ENCODE measurements at places on chromosomes 13 and 19.

DNA sequence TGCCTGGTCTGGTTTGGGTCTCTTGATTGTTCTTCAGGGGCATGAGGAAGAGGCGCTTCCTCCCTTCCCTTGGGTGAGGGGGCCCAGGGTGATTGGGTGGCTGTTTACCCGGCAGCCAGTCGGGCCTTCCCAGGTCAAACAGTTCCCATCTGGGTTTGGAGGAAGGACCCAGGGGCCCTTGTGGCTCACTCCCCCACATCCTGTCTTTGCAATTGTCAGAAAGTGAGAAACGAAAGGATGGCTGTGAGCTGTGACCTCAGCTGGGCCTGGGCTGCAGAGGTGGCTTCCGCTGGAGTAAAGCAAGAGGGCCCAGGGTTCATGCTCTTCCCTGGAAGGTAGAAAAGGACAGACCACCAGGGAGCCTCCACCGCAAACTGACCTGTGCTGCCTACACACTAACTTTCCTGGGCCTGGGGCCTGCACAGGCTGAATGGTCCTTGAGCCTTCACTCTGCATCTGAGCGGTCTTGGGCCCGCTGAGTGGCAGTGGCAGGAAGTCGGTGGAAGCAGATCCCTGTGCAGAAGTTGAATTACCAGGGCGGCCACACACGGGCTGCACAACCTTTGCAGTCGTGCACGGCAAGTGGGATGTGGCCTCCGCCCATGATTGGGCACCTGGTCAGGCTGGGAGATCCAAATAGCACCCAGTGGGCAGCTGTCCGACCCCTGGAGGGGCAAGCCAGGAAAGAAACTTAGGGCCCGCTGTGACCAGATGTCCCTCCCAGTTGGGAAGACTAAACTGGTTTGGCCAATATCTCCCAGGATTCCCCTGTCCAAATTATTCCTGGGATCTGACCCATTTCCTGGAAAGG, 5.3 kb upstream of the CD79A start:
- DNase-seq: no peak

DNA sequence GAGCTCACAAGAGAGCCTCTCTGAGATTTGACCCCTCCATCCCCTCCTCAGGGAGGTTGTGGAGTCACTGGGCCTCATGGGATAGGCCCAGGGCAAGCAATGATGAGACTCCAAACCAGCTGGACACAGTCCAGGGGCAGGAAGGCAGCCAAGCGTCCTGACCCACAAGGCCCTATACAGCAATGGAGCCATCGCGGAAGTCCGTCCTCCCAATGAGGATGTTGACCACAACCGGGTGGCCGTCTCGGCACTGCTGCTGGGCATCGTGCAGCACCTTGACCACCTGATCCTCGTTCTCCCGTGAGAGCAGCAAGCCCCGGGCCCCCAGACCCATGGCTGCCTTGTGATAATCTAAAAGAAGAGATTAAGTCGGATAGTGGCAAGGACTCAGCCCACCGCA, 7.9 kb downstream of the SYDE1 start:
- no peak for DNase-seq

- DNase-seq: no peak
These were observed 131.0 kb upstream of the RFC3 start for GRCh38 chr13:33686772-33687480.

DNA sequence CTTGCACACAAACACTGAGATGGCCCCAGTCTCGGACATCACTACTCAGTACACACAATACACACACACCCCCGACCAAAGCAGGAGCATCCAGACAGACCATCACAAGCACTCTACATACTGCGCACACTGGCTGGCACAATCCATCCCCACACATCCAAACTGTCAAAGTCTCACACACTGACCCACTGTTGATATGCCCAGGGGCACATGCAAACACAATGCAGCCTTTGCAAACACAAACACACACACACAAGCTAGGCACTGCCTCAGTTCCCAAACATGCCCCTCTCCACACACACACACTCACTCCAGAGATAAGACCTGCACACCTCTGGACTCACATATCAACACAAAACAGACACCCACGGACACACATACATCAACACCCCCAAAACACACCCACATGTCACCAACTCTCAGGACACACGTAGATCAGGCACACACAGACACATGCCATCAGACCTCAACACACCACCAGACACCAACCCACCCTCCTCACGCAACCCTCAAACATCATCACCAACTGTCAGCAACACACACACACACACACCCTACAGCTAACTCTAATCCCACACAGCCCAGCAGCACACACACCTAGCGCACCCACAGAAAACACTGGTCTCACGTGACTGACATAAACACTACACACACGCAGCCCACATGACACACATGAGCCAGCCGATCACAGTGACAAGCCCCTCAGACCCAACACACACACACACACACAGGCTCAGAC, 1.9 kb downstream of the BBC3 start:
- no peak for DNase-seq

DNA sequence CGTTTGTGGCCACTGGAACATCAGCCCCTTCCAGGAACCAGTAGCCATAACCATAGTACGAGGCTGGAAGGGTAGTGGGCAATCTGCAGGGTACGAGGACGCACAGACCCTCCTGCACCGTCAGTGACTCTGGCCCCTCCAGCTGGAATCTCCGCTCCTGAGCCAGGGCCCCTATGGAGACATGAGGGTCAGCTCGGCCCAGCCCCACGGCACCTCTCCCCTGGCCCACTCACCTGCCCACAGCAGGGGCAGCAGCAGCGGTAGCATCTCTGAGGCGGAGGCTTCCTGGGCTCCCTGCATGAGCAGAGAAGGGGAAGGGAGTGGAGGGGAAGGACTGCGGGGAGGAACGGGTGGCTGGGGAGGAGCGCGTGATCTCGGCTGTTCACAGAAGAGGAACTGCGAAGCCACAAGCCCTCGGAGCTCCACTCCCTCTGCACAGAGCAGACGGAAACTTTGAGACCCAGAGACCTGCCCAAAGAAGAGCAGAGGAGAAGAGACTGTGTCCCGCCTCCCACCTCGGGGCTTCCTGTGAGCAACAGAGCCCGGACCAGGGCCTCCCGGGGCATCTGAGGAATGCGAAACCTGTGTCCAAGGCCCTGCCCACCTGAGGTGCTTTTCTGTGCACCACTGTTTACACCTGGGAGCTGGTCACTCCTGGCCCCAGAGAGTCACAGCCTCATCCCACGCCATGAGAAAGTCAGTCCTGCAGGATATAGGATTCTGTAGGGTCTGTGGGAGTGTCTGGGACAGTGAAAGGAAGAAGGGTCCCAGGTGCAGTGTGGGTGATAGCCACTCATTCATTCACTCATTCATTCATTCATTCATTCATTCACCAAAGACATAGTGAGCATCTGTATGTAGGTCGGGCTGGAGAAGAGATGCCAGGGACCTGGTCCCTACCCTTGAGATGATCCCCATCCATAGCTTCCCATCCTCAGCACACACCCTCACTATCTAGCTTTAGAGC, at the start of gene SIGLEC6:
TSS of gene SIGLEC6 (minus strand) at position 322 of the 967 bp plus-strand sequence. CDS start at position 300, 22 bp downstream.
- DNase-seq: peak; percentile 29

- no peak for DNase-seq
These were observed 7.3 kb downstream of the SHKBP1 start for GRCh38 chr19:40584007-40584406.

DNA sequence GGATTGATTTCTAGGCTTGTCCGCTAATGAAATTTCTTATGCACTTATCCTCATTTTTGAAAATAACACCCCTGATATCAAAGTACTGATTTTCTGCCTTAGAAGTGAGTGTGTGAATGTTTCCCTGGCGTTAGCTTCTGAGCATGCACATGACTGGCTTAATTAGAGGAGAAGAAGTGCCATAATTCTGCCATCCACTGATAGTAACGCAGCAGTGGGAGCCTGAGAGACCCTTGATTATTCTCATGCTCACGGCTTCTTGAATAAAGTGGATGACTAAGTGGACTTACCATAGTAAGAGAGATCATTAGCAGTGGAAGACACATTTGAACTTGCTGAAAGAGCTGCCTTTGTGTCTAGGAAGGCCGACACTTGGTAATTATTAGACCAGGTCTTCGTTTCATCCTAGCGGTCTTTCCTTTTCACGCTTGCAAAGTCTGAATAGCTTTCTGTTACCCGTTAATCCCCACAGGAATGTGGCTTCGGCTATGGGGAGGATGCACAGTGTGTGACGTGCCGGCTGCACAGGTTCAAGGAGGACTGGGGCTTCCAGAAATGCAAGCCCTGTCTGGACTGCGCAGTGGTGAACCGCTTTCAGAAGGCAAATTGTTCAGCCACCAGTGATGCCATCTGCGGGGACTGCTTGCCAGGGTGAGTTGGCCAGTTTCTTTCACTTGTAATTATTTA, 45.3 kb downstream of the TNFRSF19 start:
- DNase-seq: no peak

DNA sequence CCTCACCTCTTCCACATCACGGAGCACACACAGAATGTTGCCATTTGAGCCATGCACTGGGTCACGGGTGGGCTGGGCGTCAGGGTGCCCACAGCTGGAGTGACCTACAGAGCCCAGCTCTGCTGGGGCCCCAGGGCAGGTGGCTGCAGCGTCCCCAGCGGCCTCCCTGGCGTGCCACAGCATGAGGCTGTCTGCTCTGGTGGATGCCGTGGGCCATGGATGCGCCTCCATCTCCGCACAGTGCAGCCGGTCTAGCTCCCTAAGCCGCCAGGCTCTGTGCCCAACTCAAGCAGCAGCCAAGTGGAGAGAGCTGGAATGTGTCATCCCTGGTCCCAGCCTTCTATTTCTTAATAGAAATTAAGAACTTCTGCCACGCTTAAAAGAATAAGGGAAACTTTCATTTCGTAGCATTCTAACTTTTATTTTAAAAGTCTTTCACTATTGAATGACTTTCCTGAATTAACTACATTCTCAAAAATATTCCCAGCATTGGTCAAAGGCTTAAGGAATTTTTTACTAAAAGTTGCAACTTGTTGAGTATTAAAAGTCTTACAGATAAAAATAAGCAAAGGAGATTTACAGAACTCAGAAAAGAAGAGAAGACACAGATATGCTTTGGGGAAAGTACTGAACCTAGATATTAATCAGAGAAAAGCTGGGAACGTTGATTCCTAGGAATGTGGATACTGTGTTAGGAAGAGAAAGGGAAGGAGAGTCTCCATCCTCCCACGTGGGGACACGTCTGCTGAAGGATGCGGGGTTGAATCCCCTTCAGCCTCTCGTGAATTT, 59.3 kb downstream of the ATP11A start:
- DNase-seq: peak; percentile 37

GRCh38 chr13:76035711-76036110, 399.6 kb downstream of the LMO7 start:
- no peak for DNase-seq

DNA sequence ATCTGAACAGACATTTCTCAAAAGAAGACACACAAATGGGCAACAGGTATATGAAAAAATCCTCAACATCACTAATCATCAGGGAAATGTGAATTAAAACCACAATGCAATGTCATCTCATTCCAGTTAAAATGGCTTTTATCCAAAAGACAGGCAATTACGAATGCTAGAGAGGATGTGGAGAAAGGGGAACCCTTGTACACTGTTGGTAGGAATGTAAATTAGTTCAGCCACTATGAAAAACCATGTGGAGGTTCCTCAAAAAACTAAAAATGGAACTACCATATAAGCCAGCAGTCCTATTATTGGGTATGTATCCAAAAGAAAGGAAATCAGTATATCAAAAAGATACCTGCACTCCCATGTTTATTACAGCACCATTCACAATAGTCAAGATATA, 24.7 kb upstream of the ZC3H13 start:
- DNase-seq: no peak

- no peak for DNase-seq
These were observed 10.9 kb downstream of the SLC46A3 start for GRCh38 chr13:28707629-28708427.

- DNase-seq: no peak
These were observed 6.5 kb downstream of the CARS2 start for GRCh38 chr13:110699148-110700145.

- no peak for DNase-seq
These were observed 19.7 kb upstream of the CPB2 start for GRCh38 chr13:46124531-46124966.

DNA sequence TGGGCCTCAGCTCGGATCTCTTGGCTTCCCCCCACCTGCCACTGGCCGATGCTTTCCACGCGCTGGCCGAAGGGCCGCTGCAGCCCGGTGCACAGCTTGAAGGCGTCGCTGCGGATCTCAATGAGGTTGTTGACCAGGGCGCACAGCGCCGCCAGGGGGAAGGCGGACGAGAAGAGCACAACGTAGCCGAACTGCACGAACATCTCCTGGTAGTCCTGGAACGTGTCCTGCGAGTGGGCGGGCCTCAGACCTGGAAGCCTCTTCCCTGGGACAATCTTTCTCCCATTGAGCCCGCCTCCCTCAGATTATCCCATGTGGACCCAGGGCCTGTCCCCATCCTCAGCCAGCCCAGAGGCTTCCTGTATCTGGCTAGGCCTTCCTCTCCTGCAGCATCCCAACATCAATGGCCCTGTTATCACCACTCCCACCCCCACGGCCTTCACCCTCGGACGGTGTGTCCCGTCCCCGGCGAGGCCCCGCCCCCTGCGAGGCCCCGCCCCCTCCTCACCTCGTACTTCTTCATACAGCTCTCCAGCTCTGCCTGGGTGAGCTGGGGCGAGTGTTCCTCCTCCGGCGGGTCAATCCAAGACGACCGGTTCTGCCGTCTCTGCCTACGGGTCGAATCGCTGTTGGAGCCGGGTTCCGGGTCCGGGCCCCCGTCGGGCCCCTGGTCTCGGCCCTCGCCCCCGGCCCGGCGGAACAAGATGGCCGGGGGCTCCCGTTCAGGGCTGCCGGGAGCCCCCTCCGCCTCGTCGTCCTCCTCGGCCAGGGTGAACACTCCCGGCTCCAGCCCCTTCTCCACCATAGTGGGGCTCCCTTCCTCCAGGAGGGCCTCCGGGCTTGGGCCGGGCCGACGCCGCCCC, 6.8 kb downstream of the ANO8 start:
- DNase-seq: no peak

DNA sequence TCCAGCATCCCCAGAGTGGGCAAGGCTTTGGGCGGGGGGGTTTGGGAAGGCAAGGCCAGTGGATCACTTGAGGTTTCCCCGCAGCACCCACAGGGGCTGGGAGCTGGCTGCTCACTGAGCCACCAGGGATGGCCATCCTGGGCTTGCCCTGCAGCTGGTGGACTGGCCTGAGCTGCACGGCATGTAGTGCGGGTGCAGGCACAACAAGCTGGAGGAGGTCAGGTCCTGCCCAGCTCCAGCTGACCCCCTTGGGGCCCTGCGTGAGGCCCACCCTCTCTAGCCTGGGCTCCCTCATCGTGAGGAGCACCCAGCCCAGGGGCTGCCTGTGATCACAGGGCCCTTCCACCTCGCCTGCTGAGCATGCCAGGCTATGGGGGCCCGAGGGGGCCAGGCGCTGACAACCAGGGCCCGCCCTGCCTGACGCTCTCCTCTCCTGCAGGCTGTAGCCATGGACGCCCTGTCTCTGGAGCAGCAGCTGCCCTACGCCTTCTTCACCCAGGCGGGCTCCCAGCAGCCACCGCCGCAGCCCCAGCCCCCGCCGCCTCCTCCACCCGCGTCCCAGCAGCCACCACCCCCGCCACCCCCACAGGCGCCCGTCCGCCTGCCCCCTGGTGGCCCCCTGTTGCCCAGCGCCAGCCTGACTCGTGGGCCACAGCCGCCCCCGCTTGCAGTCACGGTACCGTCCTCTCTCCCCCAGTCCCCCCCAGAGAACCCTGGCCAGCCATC, 22.9 kb downstream of the COMP start:
- DNase-seq: no peak

GRCh38 chr19:2702170-2703076, at the start of gene GNG7:
Gene GNG7 (minus strand): TSS chr19:2702694. CDS start chr19:2520688, 182,006 bp downstream.
- DNase-seq: peak; percentile 92

Measured in anterior cingulate cortex (tissue), 58 donors.